Left renal cortex interstitium (tissue), 4 donors: ENCODE measurements at places on chromosomes 2 and 18.

- DNase-seq, result no peak
Observed at GRCh38 chr18:59300676-59301285, 17.7 kb downstream of the CPLX4 start.

- no peak for DNase-seq
Observed at GRCh38 chr18:41371156-41372045, 583.6 kb upstream of the PIK3C3 start.

DNA sequence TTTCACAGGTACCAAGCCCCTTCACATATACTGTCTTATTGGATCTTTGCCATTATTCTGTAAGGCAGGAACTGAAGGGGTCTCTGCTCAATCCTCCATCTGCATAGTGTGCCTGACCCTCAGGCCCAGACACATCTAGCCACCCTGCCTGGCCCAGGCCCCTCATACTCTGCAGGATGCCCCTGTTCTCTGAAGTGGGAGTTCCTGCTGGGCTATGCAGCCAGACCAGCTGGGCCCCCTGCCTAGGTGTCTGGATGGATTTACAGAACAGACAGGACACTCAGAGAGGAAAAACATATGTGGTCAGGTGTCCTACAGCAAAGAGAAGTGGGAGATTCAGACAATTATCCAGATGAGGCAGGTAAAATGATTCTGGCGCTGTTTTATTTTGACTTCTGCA lies 42.0 kb downstream of the SLC4A5 start:
- no peak for DNase-seq

GRCh38 chr2:20689428-20690264 lies 22.7 kb downstream of the GDF7 start:
- no peak for DNase-seq

- no peak for DNase-seq
Observed at GRCh38 chr2:3647831-3648651, 10.0 kb upstream of the ALLC start.
